Brain pericyte (primary cell): ENCODE measurements at places on chromosomes 1 and 21.
A peak's percentile ranks its signal among the peaks of the same experiment; 100 is the strongest.

DNA sequence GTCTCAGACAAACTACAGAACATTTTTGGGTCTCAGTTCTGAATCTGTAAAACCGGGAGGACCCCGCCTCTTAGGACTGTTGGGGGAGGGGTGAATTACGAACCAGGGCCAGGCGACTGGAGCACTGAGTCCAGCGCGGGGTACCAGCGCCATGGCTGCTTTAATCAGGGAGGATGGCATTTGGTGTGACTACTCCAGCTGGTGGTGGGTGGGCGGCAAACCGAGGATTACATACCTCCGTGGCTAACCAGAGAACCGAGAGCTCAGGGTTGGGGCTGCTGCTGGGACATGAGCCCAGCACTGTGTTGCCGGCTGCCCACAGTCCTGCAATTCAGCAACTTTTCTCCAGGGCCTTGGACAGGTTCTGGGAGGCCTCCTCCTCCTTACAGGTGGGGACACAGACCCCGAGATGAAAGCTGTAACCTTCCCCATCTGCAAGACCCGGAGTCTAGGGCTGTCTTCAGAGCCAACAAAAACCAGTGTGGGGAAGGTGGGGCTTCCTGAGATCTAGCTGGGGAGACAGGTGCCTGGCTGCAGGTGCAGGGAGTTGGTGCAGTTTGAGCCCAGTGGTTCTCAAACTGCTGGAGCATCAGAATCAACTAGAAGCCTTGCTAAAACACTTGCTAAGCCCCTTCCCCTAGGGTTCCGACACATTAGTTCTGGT is 273.5 kb downstream of the FOXD2 start:
- no peak for DNase-seq

DNA sequence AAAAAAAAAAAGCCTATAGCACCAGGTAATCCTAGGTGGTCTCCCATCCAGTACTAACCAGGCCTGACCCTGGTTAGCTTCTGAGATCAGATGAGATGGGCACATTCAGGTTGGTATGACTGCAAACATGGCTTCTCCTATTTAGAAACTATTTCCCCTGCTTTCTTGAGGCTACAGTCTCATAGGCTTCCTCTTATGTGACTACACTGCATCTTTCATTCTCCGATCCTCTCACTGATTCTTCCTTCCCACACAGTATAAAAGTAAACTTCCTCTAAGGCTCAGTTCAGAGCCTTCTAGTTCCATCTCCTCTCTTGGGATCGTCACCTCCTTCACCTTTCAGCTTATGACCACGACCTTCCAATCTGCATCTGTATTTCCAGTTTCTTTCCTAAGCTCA is 30.4 kb upstream of the RNF2 start:
- DNase-seq = no peak

- DNase-seq = no peak
Observed at GRCh38 chr1:234515411-234515810, 36.4 kb upstream of the TARBP1 start.

GRCh38 chr1:221712198-221712684 is 29.6 kb downstream of the DUSP10 start:
- no peak for DNase-seq

DNA sequence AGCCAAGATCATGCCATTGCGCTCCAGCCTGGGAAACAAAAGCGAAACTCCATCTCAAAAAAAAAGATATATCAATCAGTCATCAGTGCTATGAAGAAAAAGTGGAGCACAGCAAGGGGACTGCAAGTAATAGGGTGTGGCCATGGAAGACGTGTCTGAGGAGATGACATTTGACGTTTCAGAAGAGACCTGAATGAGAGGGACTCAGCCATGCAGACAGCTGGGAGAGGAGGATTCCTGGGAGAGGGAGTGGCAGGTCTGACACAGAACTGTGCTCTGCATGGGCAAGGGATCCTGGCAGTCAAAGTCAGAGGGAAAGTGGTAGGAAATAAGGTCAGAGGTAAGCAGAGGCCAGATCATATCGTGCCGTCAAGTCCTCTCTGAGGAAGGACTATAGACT is 3.3 kb downstream of the LAX1 start:
- no peak for DNase-seq

GRCh38 chr1:19365721-19366120 is 53.6 kb downstream of the SLC66A1 start:
- no peak for DNase-seq

DNA sequence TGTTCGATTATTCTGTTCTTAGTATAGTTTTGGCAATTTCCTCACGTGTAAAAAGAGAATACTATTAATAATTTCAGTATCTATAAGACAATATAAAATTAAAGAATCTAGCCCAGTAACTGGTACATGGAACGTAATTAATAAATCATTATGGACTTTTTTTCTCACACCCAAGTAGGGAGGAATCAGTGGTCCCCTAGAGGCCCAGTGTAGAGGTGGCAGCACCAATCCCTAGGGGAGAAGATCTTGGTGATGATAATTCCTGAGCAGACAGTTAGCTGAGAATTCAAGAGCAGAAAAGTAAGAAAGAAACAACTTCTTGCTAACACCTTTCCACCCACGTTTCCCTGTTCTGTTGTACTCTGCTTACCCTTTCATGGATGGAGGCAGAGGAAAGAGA is 19.7 kb upstream of the SELE start:
- no peak for DNase-seq

- DNase-seq = no peak
Observed at GRCh38 chr1:241161188-241161689, 195.8 kb downstream of the RGS7 start.

- DNase-seq = peak; percentile 11
Observed at GRCh38 chr1:93304716-93305138, 41.0 kb upstream of the DR1 start.

GRCh38 chr1:193658081-193658480 is 471.7 kb upstream of the B3GALT2 start:
- no peak for DNase-seq

- no peak for DNase-seq
Observed at GRCh38 chr1:212622906-212623305, 14.3 kb downstream of the ATF3 start.

GRCh38 chr21:45080639-45081414 is 6.4 kb downstream of the ADARB1 start:
- no peak for DNase-seq

- no peak for DNase-seq
Observed at GRCh38 chr1:98421085-98421435, 240.5 kb upstream of the SNX7 start.

DNA sequence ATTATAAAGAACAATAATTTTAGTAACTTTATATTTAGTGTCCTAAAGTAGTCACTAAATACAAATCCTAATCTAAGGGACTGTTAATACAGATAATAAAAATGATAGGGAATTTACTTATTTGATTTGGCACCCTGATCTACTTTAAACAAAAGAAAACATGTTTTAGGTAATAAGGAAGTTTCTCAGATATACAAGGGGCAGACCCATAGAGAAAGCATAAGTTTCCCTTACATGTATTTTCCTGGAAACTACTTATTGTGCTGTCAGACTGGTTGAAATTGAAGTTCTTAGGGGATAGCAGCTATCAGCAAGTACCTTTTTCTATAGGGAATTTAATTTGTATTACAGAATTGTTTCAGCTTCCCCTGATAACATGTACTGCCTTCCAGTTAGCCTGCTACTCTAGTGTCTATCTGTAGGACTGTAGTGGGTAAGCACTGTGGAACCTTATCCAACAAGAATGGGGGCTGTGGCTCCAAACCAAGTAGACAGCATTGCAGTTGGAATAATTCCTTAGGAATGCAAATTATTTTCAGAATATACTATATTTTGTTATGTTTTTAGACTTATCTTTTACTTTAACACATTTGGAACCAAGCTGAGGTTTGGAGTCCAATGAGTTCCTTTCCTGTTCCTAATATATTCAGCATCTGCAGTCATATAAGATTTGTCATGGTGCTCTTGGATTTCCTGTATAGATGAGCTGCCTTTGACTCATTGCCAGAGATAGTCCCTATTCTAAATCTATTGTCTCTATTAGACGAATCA is 14.7 kb downstream of the MSH4 start:
- no peak for DNase-seq

- DNase-seq = no peak
Observed at GRCh38 chr1:1086911-1087341, 12.8 kb upstream of the RNF223 start.

DNA sequence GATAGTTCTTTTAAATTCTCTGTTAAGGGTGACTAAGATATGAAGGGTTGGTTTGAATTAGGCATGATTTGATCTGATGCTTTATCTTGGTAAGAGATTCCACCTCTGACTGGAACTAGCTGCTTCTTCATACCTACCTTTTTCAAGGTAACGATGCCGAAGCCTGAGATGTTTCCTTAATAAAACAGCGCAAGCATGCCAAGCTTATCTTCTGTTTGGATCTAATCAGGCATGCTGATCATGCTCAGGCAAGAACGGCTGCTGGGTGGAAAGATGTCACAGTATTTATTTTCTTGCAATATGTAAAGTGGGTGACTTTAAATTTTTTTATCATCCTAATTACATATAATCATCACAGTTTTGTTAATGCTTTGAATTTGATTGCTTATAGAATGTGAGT is 148.7 kb downstream of the ADGRL2 start:
- no peak for DNase-seq

DNA sequence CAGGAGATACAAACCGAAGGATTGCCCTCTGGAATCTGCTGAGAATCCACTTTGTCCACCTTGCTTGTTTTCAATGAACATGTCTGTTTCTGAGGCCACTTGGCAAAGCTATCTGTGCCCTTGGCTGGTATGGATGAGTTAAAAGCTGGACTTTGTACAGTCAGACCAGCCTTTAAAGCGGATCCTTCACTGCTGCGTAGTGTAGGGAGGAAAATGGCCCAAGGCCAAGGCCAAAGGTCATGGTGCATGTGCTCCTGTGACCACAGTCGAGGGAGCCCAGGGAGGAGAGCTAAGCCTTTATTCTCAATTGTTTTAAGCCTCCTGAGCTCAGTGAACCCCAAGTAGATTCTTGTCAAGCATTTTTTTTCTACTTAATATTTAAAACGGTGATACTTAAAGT is 37.0 kb downstream of the KCNJ15 start:
- no peak for DNase-seq
